ENCODE measurements at places on chromosomes 3 and 15.
A peak's percentile ranks its signal among the peaks of the same experiment; 100 is the strongest.

DNA sequence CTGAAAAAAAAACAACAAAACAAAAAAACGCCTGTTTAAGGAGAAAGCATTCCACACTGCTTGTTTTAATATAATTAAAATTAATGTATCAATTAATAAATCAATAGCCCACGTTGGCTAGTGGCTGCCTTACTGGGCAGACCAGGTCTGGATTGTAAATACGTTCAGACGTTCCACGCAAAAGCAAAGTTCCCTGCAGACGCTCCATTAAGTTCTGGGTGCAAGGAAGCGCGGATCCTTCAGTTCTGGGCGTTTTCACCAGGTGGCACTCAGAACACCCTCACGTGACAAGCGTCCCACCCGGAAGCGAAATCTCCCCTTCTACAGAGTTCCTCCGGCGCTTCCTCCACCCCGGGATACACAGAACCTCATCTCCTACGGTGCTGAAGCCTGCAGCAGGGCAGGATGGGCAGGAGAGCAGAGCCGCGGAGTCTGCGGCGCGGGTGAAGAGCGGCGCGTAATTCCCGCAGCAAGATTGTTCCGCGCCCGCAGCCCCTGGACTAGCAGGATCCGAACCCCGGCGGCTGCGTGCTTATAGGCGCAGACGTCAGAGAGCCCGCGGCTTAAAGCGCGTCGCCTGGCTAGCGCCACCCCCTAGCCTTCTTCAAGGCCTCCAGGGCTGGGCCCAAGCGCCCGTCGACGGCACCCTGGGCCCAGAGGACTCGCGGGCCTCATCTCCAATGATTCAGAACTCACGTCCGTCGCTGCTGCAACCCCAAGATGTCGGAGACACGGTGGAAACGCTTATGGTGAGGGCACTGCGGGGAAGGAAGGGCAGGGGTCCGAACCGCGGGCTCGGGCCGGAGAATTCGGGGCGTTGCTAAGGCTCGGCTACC is at the start of gene SLC25A38:
Gene SLC25A38, plus strand, starts transcription at position 326 of the 836 bp plus-strand sequence. Its CDS starts 355 bp downstream, at position 681.
- peak; percentile 59 for DNase-seq

- DNase-seq = no peak
These were observed 16.4 kb downstream of the CHST13 start for GRCh38 chr3:126540342-126540849.

- peak; percentile 38 for DNase-seq
These were observed 585 bp downstream of the CSK start for GRCh38 chr15:74782259-74783071.

GRCh38 chr15:52183562-52184173 is 7.5 kb downstream of the GNB5 start:
- no peak for DNase-seq

GRCh38 chr3:27752926-27753325 is 30.8 kb upstream of the EOMES start:
- no peak for DNase-seq

DNA sequence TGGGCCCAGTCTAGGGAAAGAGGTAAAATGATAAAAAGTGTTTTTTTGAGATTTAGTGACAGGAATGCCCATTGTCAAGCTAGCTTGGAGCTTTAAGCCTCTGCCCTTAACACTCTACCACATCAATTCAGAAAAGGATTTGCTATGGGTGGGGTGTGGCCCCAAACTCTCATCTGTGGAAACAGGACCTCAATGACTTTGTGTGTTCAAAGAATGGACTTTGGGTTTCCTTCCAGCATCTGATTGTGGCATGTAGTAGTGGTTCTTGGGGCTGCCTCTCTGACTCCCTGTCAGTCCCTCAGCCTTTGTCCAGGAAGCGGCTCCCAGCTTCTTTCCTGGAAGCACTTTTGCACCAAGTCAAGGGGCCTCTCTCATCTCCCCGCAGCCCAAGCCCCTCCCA is 56.1 kb downstream of the CCNL1 start:
- DNase-seq = no peak

GRCh38 chr3:64533617-64534317 is 154.0 kb downstream of the ADAMTS9 start:
- DNase-seq = no peak

DNA sequence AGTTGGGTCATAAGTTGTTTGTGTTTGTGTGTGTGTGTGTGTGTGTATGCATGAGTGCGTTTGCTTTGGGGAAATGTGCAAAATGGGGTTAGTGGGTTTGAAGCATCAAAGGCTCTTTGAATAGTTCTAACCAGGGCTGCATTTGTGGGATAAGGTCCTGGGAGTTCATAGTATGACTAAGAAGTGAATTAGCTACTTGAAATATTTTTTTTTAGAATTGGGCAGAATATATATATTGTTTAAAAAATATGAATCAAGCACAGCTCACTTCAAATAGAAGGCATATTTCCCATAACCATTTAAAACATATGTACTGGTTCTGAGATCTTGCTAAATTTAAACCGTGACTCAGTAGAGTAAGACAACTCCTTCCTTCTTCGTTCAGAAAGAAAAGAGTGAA is 43.1 kb downstream of the IGF2BP2 start:
- DNase-seq = no peak

- no peak for DNase-seq
These were observed 26.4 kb upstream of the KLF13 start for GRCh38 chr15:31300208-31300661.

DNA sequence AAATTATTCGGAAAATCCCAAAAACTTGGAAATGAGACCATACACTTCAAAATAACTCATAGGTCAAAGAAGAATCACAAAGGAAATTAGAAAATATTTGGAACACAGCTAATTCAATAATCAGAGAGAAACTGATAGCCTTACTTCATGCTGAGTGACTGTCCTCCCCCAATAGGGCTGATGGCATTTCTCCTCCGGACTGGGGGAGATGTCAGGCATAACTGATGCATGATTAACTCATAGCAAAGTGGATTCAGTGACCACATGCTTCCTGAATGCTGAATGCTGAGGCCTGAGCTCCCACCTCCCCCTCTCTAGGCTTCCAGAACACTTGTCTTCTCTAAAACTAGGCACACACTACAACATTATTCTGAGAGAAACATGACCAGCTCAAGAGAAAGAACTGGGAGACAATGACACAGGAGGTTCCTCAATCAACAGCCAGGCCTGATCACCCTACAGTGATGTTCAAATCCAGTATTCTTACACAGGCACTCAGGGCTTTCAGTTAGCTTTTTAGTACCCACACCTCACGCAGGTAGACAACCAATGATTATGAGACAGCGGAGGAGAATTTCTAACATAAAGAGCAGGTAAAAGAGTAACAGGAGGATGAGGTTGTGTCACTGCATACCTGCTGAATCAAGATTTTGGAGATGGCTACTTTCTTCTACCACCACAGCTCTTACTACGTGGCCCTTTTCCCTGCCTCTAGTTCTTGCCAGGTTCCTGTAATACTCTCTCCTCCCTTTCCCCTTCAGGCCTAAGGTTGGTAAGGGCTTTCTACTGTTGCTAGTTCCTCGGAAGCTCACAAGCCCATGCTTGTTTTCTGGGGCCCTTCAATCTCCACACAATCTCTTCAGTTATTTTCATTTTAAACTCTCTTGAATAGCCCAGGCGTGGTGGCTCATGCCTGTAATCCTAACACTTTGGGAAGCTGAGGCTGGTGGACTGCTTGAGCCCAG is 96.1 kb downstream of the FMN1 start:
- no peak for DNase-seq

DNA sequence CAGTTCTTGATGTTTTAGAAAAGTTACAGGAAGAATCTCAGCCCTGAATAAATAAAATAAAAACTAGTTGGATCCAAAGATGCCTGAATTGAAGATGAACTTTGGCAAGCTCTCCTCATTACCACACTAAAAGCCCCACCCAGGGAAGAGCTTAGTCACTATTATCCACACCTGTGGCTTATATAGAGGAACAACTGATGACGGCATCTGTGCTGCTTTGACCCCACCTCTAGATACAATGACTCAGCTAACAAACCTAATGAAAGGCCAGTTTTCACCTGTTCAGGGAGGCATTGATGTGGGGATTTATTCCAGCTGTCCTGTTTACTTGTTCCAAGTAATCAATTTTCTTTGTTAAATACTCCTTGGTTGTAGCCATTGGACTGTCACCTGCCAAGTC is 604.7 kb upstream of the EPHA6 start:
- no peak for DNase-seq

DNA sequence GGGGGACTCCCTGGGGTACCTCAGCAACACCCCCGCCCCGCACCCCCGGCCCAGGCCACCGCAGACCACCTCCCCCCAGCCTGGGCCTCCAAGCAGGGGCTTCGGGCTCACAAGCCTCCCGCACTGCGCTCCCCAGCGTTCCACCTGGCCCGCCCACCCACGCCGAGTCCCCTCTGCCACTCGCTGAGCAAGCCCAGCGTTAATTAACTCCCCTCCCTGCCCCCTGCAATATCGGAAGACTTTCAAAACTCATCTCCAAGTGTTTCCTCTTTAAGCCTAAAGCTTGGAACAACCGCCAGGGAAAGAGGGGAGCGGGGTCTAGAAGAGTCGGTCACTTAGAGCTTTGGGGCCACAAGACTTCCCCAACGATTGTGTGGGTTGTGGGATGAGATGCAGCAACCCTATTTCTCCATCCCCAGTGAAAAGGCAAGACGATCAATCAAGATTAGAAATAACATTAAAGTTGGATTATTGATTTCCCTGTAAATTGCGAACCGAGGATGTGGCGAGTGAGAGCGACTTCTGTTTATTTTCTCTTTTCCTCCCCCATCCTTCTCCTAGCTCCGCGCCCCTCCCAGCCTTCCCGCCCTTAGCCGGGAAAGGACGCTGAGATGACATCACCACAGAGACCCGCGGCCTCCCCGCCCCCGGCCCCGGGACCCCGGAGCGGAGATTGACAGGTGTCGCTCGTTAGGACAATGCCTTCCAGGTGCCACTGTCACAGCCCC is 30.2 kb downstream of the NR2F2 start:
- no peak for DNase-seq

DNA sequence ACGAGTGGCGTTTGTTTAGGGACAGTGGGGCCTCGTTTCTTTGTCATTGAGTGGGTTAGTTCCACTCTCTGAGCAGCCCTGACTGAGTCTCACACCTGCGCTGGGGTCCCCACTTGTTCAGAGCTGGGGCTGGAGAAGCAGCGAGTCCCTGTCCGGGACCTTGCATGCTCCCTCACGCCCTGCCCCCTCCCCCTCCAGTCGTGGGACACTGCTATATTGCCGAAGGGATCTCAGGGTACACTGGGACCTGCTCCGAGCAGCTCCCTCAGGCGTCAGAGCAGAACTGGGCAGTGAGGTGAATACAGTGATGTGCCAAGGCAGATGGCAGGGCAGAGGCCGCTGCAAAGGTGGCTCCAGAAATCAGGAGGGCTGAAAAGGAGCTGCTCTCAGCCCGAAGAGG is 59.9 kb upstream of the KLF13 start:
- DNase-seq = no peak

- DNase-seq = no peak
These were observed 89.9 kb downstream of the BBX start for GRCh38 chr3:107612664-107613084.

DNA sequence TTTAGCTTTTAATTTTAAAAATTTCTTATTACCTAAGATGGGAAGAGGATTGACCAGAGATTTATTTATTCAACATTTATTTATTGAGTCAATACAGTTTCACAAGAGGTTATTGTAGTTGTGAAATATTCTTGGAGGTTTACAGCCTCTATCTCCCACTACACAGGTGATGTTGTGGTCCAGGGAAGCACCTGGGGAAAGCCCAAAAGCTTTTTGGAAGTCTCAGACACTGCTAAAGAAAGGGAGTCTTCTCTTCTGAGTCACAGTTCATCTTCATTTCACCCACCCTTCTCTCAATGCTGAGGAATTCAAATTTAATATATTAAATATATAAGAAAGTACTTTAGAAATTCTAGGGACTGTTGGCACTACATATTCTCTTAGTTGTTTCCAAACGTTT is 41.8 kb downstream of the SERPINI1 start:
- DNase-seq = no peak

DNA sequence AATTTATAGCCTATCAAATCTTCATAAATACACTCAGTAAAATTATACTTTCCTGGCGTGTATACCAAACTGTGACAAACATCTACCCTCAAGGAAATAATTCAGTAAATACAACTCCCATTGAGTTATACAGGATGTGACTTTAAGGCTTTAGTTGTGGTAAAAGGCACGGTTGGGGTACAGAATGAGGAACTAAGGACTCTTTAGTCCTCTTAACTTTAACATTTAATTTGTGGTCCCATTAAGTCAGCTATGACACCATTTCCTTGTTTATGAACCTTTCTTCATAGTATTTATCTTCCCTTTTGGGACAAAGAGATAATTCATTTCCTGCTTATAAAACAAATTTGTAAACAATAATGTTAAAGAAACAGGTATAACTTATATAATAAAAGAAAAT is 30.2 kb downstream of the IFT80 start:
- DNase-seq = no peak

GRCh38 chr3:16496008-16496407 is 17.5 kb downstream of the RFTN1 start:
- no peak for DNase-seq

DNA sequence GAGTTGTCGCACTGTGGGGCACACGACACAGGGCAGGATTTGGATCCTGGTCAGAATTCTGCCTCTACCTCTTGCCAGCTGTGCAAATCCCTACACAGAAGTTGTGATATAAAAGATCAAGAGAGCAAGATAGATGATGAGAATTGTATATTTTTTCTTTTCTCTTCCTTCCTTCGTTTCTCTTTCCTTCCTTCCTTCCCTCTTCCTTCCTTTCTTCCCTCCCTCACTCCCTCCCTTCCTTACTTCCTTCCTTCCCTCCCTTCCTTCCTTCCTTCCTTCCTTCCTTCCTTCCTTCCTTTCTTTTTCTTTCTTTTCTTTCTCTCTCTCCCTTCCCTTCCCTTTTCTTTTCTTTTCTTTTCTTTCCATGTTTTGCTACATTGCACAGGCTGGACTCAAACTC is 12.0 kb upstream of the AHSG start:
- DNase-seq = no peak

DNA sequence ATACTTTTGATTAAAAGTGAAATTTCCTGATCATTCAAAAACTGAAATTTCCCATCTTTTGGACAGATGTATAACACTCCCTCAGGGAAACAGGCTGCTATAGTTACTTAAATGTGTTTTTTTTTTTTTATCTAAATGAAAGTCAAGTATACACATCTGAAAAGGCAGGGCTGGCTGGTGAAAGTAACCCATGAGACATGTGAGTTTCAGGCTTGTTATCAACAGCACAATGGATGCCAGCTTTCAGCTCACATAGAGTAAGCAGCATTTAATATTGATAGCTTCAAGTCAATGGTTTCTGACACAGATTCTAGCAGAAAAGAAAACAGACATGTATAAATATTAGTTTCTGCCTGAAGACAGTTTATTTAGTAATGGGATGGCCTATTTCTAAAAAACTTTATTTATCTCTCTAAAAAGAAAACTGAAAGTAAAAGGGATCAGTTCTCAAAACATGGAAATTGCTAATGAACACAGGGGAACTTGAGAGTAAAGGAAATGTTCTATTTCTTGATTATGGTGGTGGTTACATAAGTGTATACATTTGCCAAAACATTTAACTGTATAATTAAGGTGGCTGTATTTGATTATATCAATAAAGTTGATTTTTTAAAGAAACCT is 89.7 kb upstream of the CMC1 start:
- no peak for DNase-seq
